Fibroblast of skin of scalp (primary cell): ENCODE measurements at places on chromosomes 13 and 19.

- no peak for DNase-seq
These were observed 173.5 kb downstream of the LACC1 start for GRCh38 chr13:44053208-44053607.

- DNase-seq = no peak
These were observed 445.8 kb downstream of the SUCLA2 start for GRCh38 chr13:47555235-47555634.

DNA sequence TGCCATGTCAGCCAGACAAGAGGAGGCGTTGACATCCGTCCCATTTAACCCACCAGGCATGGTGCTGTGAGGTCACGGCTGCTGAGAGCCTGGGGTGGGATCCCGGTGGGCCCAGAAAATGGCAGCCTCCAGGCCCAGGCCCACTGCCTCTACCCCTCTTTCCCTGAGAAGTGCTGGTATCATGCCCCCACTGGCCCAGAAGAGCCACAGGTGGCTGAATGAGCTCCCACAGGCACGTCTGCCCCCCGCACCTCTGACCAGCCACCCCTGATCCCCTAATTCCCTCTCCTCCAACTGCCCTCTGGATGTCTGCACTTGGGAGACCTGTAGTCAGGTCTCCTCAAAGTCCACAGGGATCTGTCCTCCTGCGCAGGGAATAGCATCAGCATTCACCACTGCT lies 37.3 kb upstream of the KCTD15 start:
- no peak for DNase-seq

- DNase-seq = peak; percentile 1
These were observed 17.0 kb upstream of the PRR20A start for GRCh38 chr13:57123681-57124080.

DNA sequence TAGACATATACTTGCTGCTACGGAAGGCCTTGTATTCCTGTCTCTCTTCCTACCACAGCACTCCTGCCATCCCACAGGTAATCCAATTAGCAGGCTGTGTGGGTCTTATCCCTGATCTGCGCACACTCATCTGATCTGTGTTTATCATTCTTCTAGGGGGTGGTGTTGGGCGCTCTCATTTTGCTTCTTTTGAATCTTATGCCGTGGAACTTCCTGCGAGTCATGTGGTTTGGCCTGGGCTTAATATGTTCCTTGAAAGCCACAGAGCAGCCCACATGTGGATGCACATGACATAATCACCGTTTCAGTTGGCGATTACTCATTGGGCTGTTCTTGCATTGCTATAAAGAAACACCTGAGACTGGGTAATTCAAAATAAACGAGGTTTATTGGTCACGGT lies 7.5 kb downstream of the RASA3 start:
- peak; percentile 71 for DNase-seq

DNA sequence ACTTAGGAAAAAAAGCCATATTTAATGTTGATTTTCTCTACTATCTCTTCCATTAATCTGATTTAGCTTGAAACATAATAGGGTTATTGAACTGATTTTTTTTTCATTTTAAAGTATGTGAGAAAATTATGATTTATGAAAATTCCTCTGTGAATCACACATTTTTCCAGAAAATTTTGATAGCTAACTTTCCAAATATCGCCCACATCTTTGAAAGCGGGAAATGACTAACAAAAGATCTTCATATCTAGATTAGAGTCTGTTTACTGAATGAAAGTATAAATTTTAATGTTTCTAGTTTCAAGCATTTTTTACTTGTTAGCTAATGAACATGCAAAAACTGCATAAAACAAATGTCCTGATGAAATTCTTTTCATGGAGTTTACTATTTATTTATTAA lies 97.4 kb downstream of the POSTN start:
- DNase-seq = peak; percentile 11

DNA sequence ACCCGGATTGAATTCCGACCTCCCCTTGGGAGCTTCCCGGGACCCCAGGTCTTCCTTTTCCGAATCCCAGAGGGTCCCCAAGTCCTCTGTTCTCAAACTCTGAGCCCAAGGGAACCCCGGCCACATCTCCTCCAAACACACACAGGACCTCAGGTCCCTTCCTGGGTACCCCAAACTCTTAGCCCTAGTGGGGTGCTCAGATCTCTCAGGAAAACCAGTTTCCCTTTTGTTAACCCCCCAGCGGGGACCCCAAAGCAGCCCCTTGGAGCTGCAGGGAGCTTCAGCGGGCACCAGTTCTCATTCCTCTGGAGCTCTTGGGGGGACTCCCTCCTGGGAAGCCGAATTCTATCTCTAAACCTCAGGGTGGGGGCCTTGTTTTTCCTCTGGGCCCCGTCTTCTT lies 774 bp downstream of the CACNG6 start:
- no peak for DNase-seq

GRCh38 chr13:41282129-41282571 lies 18.8 kb upstream of the MTRF1 start:
- DNase-seq = no peak

DNA sequence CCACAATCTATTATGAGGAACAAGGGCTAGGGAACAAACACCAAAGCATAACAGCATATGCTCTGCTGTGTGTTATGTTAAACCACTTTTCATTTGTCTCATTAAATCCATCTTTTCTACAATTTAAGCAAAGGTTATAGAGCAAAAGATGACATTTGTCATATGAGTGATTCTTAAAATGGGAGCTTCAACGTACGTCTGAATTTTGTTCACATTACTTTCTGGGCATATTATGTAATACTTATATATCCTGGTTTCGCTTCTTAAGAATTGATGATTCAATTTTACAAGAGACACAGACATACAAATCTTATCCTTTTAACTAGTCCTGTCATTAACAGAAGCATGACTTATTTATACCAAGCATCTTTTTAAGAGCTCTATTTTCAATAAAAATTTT lies 3.3 kb upstream of the TPP2 start:
- no peak for DNase-seq

DNA sequence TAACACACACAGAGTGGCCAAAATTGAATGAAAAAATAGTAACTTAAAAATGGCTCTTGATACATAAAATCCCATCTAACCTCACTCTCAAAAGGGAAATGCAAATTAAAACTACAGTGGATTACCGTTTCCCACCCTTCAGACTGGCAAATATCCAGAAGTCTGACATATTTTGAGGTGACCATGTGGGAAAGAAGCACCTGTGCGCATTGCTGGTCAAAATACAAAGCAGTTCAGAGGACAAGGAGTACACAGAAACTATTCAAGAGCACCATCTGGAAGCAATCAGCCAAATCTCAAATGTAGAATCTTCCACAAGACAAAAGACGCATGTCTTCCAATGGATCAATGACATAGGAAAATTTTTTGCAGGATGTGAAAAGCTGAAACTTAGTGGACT lies 23.2 kb downstream of the NALCN start:
- no peak for DNase-seq

- DNase-seq = no peak
These were observed 42.0 kb upstream of the NFIC start for GRCh38 chr19:3324405-3324856.

DNA sequence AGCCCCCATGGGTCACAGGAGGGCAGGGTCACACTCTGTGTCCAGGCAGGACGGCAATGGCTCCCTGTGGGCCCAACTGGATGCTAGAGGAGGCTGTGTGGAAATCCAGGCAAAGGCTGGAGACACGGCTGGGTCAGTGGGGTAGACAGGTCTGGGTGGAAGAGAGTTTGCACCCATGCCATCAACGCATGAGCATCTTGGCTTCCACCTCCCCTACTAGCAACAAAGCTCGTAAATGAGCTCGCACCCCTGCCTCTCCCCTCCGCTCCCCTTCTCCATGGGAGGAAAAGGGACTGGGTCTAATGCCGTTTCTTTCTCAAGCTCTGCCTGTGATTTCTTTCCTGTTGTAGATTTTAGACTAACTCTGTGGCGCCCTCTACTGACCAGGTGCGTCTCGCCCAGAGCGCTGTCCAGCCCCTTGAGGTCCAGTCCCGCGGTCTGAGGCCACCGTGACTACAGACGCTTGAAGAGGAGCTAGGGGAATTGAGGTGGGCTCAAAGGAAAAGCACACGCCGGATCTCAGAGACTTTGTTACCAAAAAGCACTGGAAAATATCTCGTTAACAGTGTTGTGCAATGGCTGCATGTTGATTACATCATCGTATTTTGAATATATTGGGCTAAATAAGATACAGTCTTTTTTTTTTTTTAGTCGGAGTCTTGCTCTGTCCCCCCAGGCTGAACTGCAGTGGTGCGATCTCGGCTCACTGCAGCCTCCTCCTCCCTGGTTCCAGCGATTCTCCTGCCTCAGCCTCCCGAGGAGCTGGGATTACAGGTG lies 50.7 kb upstream of the USP29 start:
- no peak for DNase-seq

DNA sequence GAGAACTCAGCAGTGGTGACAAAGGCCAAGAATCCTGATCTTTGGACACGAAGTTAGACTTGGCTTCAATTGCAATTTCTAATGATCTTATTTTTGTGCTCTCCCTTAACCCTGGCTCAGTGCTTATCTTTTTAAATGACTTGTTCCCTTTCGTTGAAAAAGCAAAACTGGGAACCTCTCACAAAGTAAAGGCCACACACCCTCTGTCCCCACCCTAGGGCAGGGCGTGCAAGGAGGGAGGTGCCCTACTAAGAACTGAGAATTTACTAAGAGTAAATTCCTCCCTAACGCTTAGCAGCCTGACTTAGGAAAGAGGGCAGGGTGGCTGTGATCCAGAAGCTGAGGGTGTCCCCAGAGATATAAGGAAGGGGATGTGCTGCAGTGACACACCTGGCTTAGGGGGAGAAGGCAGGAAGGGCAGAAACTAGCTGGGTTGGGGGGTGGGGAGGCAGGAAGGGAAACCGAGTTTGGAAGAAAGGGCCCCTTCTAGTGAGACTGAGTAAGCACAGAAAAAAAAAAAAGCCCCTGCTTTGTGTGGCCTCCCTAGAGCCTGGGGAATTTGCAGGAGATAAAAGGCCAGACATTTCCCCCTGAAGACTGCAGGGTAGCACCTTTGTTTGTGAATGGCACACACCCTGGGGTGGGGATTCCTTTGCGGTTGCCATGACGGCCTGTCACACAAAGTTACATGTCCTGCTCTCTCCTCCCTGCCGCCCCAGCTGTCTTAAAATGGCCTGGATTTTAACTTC lies 435.1 kb downstream of the EFNB2 start:
- no peak for DNase-seq

GRCh38 chr19:17580470-17581144 lies 25.2 kb downstream of the COLGALT1 start:
- no peak for DNase-seq

GRCh38 chr19:39053276-39054090 lies 21.1 kb upstream of the FBXO27 start:
- DNase-seq = no peak

- DNase-seq = no peak
These were observed 203.6 kb upstream of the NBEA start for GRCh38 chr13:34738254-34738992.

DNA sequence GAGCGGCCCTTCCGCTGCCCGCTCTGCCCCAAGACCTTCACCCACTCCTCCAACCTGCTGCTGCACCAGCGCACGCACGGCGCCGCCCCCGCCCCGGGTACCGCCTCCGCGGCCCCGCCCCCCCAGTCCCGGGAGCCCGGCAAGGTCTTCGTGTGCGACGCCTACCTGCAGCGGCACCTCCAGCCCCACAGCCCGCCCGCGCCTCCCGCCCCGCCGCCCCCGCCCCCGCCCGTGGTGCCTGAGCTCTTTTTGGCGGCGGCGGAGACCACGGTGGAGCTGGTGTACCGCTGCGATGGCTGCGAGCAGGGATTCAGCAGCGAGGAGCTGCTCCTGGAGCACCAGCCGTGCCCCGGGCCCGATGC lies 3.2 kb upstream of the NAT14 start:
- no peak for DNase-seq

DNA sequence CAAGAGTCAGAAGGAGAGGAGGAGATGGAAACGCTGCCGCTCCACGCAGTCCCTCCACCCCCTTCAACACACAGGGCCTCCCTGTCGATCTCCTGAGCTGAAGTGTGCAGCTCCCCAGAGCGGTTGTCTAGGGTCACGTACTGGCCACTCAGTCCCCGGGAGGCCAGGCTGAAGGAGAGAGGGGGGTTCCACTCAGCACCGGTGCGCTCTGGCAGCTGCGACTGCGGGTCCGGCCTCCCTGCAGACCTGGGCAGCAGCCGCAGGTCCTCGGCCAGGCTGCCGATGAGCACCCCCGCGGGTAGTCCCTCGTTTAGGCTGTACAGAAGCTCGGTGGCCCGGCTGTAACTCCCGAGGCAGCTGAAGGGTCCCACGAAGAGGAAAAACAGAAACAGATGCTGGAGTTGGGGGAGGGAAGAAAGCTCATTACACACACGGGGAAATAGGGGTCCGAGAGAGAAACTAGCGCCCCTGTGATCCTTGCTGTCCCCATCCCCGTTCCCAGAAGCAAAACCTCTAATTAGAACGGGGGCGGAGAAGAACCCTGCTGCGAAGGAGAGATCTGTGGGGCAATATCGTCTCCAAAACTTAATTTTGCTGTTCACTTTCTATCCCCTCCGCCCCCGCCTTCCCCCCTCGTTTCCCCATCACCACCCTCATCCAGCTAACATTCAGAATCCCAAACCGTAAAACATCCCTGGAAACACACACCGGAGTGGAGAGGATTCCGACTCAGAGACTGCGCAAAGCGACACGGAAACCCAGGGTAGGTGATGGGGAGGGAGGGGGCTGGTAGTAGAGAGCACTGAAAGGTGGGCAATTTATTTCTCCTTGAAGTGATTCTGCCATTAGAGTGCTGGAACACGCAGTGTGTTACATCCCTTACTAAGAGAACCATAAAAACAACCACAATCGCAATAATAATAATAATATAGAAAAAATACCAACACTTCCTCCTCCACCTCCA lies 1.8 kb downstream of the PCDH20 start:
- no peak for DNase-seq
